NCI-H748 treated with DMSO at 0.1 percent for 48 hours (cell line): ENCODE measurements at places on chromosomes 6 and 20.

- no peak for DNase-seq
These were observed 10.8 kb downstream of the CDYL start for GRCh38 chr6:4786996-4787395.

DNA sequence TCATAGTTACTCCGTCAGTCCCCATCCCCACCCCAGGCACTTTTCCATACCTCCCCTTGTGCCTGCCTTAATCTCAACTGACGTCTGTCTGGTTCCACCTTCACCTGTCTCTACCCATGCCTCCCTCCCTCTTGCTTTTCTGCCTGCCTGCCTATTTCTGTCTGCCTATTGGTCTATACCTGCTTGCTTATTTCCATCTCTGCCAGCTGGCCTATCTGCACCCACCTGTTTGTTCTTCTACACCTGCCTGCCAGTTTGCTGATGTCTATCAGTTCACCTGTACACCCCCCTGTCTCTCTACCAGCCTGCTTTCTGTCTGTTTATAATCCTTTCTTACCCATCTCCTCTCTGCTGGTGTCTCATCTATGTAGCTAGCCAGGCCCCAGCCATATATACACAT lies 87.5 kb downstream of the RALGAPA2 start:
- peak; percentile 71 for DNase-seq

- DNase-seq: peak; percentile 37
These were observed 100.1 kb upstream of the AGPAT4 start for GRCh38 chr6:161373905-161374451.

DNA sequence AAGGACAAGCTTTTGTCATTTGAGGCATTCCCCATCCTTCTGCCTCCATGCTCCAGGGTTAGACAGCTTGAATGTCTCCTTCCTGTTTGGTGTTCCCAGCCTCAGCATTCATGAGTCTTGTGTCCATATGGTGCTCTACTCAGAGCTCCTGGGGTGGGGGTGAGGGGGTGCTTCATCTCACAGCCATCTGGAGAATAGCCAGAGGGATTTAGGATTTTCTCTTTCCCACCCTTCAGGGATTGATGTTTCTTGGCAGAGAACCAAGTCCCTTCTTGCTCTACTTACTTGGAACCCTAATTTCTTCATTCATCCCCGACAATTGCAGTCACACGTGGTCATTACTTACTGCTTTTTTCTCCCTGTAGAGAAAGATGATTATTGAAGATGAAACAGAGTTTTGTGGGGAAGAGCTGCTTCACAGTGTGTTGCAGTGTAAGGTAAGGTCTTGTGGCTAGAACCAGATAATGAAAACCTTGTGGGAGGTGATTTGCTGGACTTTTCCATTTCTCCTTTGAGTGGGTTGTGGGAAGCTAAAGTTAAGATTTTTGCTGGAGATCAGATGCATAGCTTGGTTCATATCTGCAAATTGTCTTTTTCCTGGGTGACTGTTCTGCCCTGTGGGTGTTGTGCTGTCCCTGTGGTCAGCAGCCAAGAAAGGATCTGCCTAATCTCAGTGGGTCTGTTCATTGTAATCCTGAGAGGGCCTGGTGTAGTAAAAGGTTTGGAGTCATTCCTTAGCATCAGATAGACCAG lies 18.6 kb downstream of the CMTR1 start:
- no peak for DNase-seq

GRCh38 chr6:107849325-107849724 lies 25.2 kb upstream of the SCML4 start:
- no peak for DNase-seq

- no peak for DNase-seq
These were observed 195.2 kb upstream of the PROKR2 start for GRCh38 chr20:5511930-5512329.

GRCh38 chr6:47258724-47259347 lies 50.9 kb downstream of the TNFRSF21 start:
- no peak for DNase-seq
